Right lobe of liver (tissue), 6 donors: ENCODE measurements at places on chromosomes 5 and 9. TPM values are rescaled to one million over a fixed set of nuclear protein-coding genes. Genes with fewer than 3 reads are reported as not detected.

- H3K4me1 ChIP-seq: no peaks in the 10 kb centered on the region
- no peaks in the 10 kb centered on the region for H3K36me3 ChIP-seq
- H3K27me3 ChIP-seq: no peaks in the 10 kb centered on the region
- H3K4me3 ChIP-seq: no peak overlapping the region
- no peak overlapping the region for H3K27ac ChIP-seq
Observed at GRCh38 chr9:125822160-125822559, 75.0 kb downstream of the PBX3 start.

Gene DNAJB5
- total RNA-seq: 3.5 TPM

- H3K4me3 ChIP-seq: no peak overlapping the region
- H3K27me3 ChIP-seq: no peaks in the 10 kb centered on the region
- no peaks in the 10 kb centered on the region for H3K4me1 ChIP-seq
- no peak overlapping the region for H3K27ac ChIP-seq
- DNase-seq: no peak
Observed at GRCh38 chr5:137760719-137761516, 6.8 kb upstream of the HNRNPA0 start.

- DNase-seq: no peak
- no peaks in the 10 kb centered on the region for H3K27me3 ChIP-seq
- no peaks in the 10 kb centered on the region for H3K36me3 ChIP-seq
- H3K27ac ChIP-seq: no peak overlapping the region
- no peak overlapping the region for H3K4me3 ChIP-seq
Observed at GRCh38 chr5:54936201-54936600, 49.2 kb downstream of the ESM1 start.
